ENCODE measurements at places on chromosomes 3 and 15. TPM values are rescaled to one million over a fixed set of nuclear protein-coding genes. Genes with fewer than 3 reads are reported as not detected.

Gene TMCO5A
- not detected for total RNA-seq

Gene FGD5
- total RNA-seq, result 3.4 TPM

Gene WDR49
- total RNA-seq, result 6.9 TPM

Gene TMPRSS7
- not detected for total RNA-seq

Gene GXYLT2
- 4.7 TPM for total RNA-seq

Gene SYNPR
- 44.5 TPM for total RNA-seq

Gene CELF6
- 10.3 TPM for total RNA-seq

All from temporal lobe (tissue), 4 donors.